ENCODE measurements at places on chromosomes 7 and 10.
A peak's percentile ranks its signal among the peaks of the same experiment; 100 is the strongest.

DNA sequence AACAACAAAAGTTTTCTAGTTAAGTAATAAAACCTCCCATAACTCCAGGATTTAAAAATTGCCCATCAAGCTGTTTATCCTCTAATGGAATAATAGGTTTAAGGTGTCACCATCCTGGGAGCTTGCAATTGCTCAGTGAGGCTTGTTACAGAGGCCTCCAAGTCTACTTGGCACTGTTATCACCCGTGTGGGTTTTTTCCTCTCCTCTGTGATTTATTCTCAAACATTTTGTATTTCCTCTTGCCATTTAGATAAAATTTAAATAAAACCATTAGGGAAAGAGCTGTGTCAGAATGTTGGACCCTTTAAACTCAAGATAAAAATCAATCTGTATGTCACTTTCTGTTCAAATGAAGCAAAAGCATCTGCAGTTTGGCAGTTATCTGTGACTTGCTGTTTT, 202.6 kb downstream of the GALNT17 start:
- no peak for DNase-seq

- no peak for DNase-seq
Measured at GRCh38 chr10:3782451-3783315, 2.3 kb downstream of the KLF6 start.

- no peak for DNase-seq
Measured at GRCh38 chr7:26157520-26158105, 5.6 kb downstream of the NFE2L3 start.

- DNase-seq = no peak
Measured at GRCh38 chr10:62224606-62225005, 44.0 kb downstream of the RTKN2 start.

- no peak for DNase-seq
Measured at GRCh38 chr10:14146025-14146424, 184.7 kb downstream of the FRMD4A start.

DNA sequence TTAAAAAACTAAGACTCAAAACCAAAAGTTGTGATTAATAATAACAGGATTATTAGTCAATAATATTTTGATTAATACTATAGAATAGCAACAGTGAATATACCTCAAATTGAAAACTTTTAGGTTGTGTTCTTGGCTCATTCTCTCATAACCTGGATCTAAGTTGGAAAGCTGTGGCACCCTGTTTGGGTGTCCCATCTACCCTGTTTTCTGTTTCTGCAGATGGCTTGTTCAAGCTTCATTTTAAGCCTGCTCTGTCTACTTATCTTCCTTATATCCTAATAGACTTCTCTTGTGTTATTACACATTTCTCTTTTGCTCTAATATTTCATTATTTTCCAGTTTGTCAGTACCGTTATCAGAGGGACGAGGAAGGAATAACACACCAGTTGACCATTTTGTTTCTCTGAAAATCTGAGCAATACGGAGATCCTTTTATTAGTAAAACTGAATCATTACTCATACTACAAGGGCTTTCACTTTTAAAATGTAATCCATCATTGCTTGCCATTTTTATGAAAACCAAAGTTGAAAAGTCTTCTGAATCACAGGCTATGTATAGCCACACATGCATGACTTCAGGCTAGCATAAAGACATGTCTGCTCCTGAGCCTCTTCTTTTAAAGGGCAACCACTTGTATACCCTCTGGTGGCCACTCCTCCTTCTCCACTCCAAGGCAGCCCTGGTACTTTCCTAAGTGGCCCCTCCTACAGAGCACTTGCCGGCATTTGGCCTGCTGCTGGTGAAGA, 22.3 kb downstream of the COX15 start:
- DNase-seq = no peak

- DNase-seq = no peak
Measured at GRCh38 chr10:86446987-86447386, 74.6 kb downstream of the WAPL start.

DNA sequence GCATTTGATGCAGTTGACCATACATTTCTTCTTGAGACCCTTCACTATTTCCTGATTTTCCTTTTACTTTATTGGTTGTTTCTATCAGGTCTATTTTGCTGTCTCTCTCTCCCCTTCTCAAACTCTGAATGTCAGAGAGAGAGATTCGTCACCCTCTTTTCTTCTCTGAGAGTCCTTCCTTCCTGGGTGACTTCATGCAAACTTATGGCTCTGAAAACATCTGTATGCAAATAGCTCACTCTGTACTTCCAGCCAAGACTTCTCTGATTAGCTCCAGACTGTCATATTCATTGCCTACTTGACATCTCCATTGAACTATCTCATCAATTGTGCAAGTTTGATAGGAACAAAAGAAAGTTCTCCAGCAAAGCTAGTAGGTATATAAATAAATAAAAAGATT, 191.7 kb upstream of the KLF6 start:
- DNase-seq = no peak

GRCh38 chr7:33076737-33077136, 14.2 kb upstream of the NT5C3A start:
- DNase-seq = no peak

DNA sequence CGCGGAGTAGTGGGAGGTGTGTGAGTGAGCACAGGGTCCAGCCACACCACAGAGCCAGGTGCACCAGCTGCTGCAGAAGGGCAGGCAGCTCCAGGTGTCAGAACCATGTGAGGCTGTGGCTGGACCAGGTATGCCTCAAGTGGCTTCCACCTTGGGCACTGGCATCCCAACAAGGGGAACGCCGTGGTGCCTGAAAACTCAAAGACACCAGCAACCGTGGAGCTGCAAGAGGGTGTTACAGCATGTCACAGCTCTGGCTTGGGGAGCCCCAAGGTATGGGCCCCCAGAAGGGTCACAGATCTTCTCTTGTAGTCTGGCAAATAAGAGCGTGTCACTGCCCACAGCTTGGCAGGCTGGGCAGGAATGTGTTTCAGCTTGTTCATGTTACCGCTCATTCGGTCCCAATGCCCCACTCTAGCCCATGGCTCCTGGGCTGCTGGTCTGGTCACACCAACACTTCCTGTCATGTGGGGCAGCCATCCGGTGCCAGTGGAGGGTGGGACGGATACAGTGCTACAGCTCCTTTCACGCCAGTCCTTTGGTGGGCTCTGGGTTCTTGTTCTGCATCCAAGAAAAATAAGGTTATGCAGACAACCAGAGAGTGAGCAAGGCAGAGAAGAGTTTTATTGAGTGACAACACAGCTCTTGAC, 29.8 kb downstream of the STRA8 start:
- no peak for DNase-seq

DNA sequence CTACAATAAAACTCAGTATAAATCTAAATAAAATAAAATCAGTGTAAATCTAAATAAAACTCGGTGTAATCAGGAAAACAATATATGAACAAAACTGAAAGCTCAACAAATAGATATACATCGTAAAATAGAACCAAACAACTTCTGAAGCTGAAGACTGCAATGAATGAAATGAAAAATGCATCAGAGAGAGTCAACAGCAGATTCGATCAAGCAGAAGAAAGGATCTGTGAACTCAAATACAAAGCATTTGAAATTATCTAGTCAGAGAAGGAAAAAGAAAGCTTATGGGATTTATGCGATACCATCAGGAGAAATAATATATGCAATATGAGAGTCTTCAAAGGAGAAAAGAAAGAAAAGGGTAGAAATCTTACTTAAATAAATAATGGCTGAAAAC, 255.0 kb downstream of the BICC1 start:
- no peak for DNase-seq

DNA sequence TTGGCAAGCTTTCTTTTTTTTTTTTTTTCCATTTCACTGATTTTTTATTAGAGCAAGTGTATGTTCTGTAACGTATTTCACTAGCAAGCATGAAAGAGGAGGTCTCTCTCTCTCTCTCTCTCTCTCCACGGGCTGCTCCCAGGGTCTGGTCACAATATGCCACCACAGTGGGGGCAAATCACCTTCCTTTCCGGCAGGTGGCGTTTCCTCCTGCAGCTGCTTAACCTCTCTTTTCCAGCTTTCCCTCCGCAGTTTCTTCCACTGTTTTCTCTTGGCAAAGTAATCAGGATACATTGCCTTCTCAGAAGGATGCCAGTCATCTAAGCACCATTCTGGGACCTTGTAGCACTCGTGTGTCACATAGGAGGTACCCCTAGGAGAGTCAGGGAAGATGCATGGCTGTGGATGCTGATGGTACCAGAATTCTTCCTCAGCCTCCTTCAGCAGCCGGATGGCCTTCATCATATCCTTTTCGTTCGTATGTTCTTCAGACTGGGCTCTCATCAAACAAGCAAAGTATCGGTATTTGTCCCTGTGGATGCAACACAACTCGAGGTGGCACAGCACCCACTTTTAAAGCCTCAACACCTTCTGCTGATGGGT, 197.3 kb upstream of the PODXL start:
- DNase-seq = no peak

GRCh38 chr7:117045927-117046710, 92.8 kb downstream of the ST7 start:
- no peak for DNase-seq

DNA sequence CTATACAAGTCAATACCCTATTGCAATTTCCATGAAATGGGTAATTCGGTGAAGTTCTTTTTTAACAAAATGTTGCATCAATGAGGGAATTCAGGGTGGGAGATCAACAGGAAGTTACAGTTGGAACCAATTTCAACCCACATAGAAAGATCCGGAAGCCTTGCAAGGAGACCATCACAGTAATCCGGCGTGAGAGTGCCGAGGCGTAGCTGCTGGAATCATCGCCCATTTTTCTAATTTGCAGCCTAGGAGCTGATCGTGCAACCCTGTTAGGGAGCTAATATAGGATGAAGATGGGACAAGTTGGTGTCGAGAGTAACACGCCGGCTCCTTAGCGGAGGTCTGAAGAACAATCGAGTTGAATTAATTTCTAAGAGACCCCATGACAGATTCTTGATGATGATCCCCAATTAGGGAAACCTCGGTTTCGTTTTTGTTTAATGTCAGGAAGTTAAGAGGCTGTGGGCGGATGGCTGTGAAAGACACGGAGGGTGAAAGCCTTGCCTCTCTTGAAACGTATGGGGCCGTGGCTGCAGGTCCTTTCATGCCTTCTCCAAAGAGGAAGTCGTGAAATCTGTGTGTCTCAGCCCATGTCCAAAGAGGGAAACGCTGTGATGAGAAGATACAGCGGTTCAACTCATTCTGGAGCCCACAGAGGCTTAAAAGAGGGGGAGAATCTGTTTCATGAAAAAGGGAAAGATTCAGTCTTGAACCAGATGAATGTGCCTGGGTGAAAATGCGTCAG, 51.2 kb upstream of the CARD11 start:
- no peak for DNase-seq

- no peak for DNase-seq
Measured at GRCh38 chr7:139886206-139886605, 57.1 kb downstream of the TBXAS1 start.

DNA sequence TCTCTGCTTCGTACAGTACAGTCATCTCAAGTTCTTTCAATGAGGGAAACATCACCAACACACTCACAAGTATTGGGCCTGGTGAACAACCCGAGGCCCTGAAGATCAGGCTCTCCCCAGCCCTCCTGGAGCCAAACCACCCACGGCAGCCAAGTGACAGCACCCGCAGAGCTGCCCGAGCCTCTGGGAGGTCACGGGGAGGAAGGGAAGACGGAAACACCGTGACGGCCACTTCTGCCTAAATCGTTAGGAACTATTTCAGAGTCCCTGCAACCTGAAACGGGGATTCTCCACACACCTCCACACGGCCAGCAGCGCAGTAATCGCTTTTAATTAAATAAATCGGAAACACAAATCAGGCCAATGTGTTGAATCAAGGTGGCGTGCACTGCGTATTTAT, 222.6 kb downstream of the MAD1L1 start:
- no peak for DNase-seq

DNA sequence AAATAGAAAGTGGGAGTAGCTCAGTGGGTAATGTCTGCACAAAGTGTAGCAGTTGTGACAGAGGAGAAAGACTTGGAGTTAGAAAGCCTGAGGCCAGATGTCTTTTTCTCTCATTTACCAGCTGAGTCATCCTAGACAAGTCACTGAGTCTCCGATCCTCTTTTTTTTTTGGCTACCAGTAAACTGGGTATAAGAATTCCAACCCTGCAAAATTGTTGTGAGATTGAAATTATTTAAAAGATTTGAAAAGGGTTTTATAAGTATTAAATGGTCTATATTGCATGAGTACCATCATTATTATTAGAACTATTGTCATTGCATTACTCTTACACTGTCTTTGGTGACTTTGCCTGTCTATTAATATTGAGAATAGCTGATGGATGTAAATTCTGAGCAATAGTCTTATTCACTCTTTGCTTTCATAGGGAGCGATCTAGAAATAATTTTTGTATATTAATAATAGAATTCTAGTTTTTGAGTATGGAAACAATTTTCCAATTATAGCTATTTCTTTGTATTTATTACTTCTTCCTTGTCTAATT, 74.0 kb downstream of the ARID5B start:
- no peak for DNase-seq

- no peak for DNase-seq
Measured at GRCh38 chr7:158409816-158410330, 177.8 kb downstream of the PTPRN2 start.

- DNase-seq = no peak
Measured at GRCh38 chr10:70546584-70546983, 56.0 kb downstream of the PRF1 start.

DNA sequence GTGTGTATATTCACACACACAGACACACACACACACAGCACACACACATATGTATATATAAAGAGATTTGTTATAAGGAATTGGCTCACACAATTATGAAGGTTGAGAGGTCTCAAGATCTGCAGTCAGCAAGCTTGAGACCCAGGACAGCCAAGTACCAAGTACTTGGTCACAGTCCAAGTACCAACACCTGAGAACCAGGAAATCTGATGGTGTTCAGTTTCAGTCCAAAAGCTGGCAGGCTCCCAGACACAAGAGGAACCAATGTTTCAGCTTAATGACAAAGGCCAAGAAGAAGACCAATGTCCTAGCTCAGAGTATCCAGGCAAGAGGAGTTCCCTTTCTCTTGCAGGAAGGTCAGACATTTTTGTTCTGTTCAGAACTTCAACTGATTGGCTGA, 780.2 kb downstream of the MAGI2 start:
- DNase-seq = no peak

- peak; percentile 63 for DNase-seq
Measured at GRCh38 chr10:97713339-97713825, at the start of gene MARVELD1. MARVELD1 (plus strand) TSS chr10:97713730; CDS start chr10:97713877, 147 bp downstream.

DNA sequence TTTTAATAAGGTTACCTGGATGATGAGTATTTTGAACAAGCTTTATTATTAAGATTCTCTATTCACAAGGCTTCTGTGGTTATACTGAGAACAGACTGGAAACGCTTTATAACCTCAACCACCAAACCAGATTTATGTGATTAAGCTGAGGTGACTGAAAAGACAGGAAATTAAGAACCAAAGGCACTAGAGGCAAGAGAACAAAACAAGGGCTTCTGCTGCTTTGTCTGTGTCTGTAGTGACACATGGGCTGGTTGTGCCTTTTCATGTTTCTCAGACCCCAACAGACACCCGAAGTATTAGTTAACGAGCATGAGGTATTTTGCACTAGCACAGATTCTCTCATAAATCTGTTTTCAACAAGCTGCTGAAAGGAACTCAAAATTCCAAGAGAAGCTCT, 64.4 kb downstream of the RAPGEF5 start:
- DNase-seq = no peak

- DNase-seq = no peak
Measured at GRCh38 chr7:27053153-27053552, 42.6 kb downstream of the HOXA1 start.

Data from right renal pelvis (tissue), 4 donors.